ENCODE measurements at places on chromosomes 7 and 10. TPM values are rescaled to one million over a fixed set of nuclear protein-coding genes. Genes with fewer than 3 reads are reported as not detected.

Gene NKX2-3
- total RNA-seq, result not detected

Gene TPK1
- total RNA-seq, result 13.3 TPM

Gene GBX1
- total RNA-seq, result not detected

Gene THNSL1
- total RNA-seq, result 0.54 TPM

Gene CALU
- 204 TPM for total RNA-seq

Gene GPC2
- total RNA-seq, result 5.0 TPM

Gene TMEM229A
- not detected for total RNA-seq

Gene LEP
- total RNA-seq, result not detected

GRCh38 chr10:60611291-60611747, 167.0 kb upstream of the CDK1 start:
- DNase-seq, result no peak
- H3K4me3 ChIP-seq, result no peak overlapping the region
- H3K27ac ChIP-seq, result no peak overlapping the region
- H3K4me1 ChIP-seq, result no peaks in the 10 kb centered on the region
- H3K27me3 ChIP-seq, result no peaks in the 10 kb centered on the region
- H3K36me3 ChIP-seq, result no peaks in the 10 kb centered on the region

DNA sequence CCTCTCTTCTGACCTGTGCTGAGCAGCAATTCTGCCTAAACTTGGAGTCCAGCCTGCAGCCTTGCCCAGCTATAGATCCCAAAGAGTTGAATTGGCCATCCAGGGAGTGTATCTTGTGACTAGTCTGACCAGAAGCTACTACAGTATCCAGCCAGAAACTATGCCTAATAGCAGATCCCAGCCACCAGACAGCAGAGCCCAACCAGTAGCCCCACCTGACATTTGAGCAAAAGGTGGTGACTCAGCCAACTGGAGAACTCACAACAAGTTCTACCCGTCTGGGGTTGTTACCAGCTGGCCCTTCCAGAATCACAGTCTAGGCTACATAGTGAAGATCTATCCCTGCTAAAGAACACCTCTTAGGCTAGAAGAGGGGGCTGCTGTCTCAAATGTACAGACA, 315.0 kb downstream of the CRPPA start:
- no peak overlapping the region for H3K27ac ChIP-seq
- H3K4me1 ChIP-seq, result no peaks in the 10 kb centered on the region
- H3K4me3 ChIP-seq, result no peak overlapping the region
- no peaks in the 10 kb centered on the region for H3K36me3 ChIP-seq
- no peaks in the 10 kb centered on the region for H3K27me3 ChIP-seq

- H3K4me1 ChIP-seq, result peaks cover 21% of the 10 kb centered on the region
- H3K36me3 ChIP-seq, result no peaks in the 10 kb centered on the region
- H3K27ac ChIP-seq, result no peak overlapping the region
- no peak overlapping the region for H3K4me3 ChIP-seq
- no peak for DNase-seq
Observed at GRCh38 chr7:87517136-87517815, 41.8 kb upstream of the ABCB4 start.

GRCh38 chr10:125448596-125448995, 234.4 kb downstream of the TEX36 start:
- no peak overlapping the region for H3K27ac ChIP-seq
- no peaks in the 10 kb centered on the region for H3K4me1 ChIP-seq
- H3K4me3 ChIP-seq, result no peak overlapping the region
- H3K27me3 ChIP-seq, result no peaks in the 10 kb centered on the region
- no peaks in the 10 kb centered on the region for H3K36me3 ChIP-seq

DNA sequence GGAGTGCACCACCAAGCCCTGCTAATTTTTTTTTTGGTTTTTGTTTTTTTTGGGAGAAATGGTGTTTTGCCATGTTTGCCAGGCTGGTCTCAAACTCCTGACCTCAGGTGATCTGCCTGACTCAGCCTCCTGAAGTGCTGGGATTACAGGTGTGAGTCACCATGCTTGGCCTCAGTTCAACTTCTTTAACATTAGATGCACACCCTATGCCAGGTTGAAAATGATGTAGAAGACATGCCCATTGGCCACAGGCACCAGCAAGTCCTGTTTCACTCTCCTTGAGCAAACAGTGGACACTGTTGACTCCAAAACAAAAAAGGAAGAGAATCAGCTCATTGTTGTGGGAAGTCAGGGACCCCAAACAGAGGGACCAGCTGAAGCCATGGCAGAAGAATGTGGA, 1205.3 kb downstream of the REEP3 start:
- H3K4me1 ChIP-seq, result no peaks in the 10 kb centered on the region
- H3K27me3 ChIP-seq, result no peaks in the 10 kb centered on the region
- H3K27ac ChIP-seq, result no peak overlapping the region
- H3K4me3 ChIP-seq, result no peak overlapping the region
- H3K36me3 ChIP-seq, result no peaks in the 10 kb centered on the region
- no peak for DNase-seq

GRCh38 chr7:38682606-38683005, 51.4 kb upstream of the AMPH start:
- H3K36me3 ChIP-seq, result no peaks in the 10 kb centered on the region
- no peaks in the 10 kb centered on the region for H3K27me3 ChIP-seq
- H3K4me1 ChIP-seq, result no peaks in the 10 kb centered on the region
- DNase-seq, result no peak

DNA sequence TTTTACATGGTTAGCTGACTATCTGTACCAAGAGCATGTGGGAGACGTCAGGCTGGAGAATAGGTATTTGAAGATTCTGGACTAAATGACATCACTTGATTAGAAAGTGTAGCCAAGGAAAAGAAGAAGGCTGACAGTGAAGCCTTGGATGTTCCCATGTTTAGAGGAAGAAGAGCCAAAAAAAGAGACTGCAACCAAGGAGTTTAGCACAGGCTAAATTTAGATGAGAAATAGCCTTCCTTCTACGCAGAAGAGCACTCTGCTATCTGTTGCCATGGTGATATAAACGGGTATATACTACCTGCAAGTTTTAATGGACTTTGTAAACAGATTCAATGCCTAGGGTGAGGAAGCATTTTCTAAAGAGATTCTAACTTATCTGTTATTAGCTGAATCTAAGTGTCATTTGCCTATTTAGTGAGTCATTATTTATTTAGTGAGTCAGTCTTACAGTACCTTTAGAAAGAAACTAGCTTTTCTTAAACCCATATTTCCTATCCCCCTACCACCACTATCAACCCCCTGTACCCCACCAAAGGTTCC, 69.8 kb downstream of the CDK6 start:
- H3K4me3 ChIP-seq, result no peak overlapping the region
- no peaks in the 10 kb centered on the region for H3K36me3 ChIP-seq
- H3K27ac ChIP-seq, result peak overlapping the region; percentile 15
- no peaks in the 10 kb centered on the region for H3K27me3 ChIP-seq

GRCh38 chr7:30087371-30087770, 47.4 kb upstream of the MTURN start:
- DNase-seq, result no peak
- no peak overlapping the region for H3K4me3 ChIP-seq
- H3K36me3 ChIP-seq, result no peaks in the 10 kb centered on the region
- H3K27me3 ChIP-seq, result no peaks in the 10 kb centered on the region
- H3K27ac ChIP-seq, result no peak overlapping the region

- peak overlapping the region; percentile 71 for H3K4me3 ChIP-seq
- H3K27me3 ChIP-seq, result no peaks in the 10 kb centered on the region
- H3K36me3 ChIP-seq, result no peaks in the 10 kb centered on the region
Observed at GRCh38 chr7:74606909-74607510, 50.5 kb upstream of the GTF2I start.

- no peaks in the 10 kb centered on the region for H3K27me3 ChIP-seq
- no peaks in the 10 kb centered on the region for H3K4me1 ChIP-seq
- H3K36me3 ChIP-seq, result no peaks in the 10 kb centered on the region
- H3K4me3 ChIP-seq, result no peak overlapping the region
Observed at GRCh38 chr7:108322925-108323832, 133.1 kb downstream of the NRCAM start.

DNA sequence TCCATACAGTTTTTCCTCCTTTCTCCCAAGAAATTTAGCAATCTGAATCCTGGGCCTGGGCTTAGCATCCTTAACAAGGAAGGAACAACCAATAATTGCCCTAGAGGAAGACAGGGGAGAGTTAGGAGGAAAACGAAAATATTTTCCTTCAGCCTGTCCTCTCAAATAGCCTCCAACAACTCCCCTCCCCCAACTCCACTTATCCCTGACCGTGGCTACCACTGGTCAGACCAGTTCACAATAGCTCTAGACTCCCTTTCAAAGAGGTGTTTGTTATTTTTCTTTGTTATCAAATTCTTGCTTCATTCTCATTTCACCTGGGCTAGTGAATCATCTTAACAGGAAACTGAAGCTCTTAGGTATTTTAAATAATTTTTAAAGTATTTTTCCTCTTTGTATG, 114.1 kb downstream of the CPED1 start:
- H3K27ac ChIP-seq, result no peak overlapping the region
- no peak overlapping the region for H3K4me3 ChIP-seq
- no peaks in the 10 kb centered on the region for H3K4me1 ChIP-seq
- H3K27me3 ChIP-seq, result no peaks in the 10 kb centered on the region
- DNase-seq, result no peak

DNA sequence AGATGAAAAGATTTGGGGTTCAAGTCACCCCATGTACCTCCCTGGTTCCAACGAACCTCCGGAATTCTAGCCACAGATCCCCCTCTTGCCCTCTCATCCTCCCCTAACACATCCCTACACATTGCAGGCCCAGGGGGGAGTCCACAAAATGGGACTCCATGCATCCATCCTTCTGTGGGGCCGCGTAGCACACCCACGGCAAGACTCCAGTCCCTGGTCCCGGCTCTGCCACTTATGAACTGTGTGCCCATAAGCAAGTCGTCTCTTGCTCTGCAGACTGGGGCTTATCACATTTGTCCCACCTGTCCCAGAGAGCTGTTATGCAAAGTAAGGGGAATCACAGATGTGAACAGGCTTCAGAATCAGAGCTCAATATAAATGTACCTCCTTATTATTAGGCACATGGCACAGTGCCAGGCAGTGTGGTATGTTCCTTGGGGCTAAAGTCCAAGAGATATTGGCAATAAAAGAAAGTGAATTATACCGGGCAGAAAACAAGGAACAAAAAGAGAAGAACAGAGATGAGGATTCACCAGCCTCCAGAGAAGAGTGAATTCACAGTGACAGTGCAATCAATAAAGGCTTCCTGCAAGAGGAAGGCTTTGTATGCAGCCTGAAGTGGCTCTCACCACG, 73.9 kb downstream of the KCNMA1 start:
- no peaks in the 10 kb centered on the region for H3K36me3 ChIP-seq
- no peaks in the 10 kb centered on the region for H3K27me3 ChIP-seq
- peaks cover 89% of the 10 kb centered on the region for H3K4me1 ChIP-seq
- no peak overlapping the region for H3K4me3 ChIP-seq
- H3K27ac ChIP-seq, result peak overlapping the region; percentile 70

DNA sequence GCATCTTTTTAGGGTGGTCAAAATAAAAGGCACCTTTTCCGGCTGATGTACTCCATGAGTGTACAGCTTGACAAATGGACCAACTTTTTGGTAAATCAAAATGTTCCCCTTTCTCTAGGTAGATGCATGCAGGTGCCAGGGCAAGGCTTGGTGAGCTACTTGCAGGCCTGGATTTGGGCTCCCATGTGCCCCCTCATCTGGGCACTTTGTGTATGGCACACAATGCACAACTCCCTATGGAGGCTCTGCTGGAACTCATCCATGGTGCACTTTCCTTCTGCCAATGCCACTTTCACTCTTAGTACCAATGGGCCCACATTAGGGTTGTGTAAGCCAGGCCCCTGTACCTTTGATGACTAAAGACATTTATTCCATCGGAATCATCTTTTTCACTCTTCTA, 300.8 kb downstream of the SDHAF3 start:
- no peak overlapping the region for H3K27ac ChIP-seq
- H3K4me1 ChIP-seq, result no peaks in the 10 kb centered on the region
- H3K36me3 ChIP-seq, result no peaks in the 10 kb centered on the region
- H3K27me3 ChIP-seq, result no peaks in the 10 kb centered on the region
- DNase-seq, result no peak

- H3K27me3 ChIP-seq, result no peaks in the 10 kb centered on the region
- H3K36me3 ChIP-seq, result no peaks in the 10 kb centered on the region
- H3K4me3 ChIP-seq, result no peak overlapping the region
- H3K4me1 ChIP-seq, result no peaks in the 10 kb centered on the region
- H3K27ac ChIP-seq, result no peak overlapping the region
Observed at GRCh38 chr7:82335927-82336326, 107.7 kb downstream of the CACNA2D1 start.

DNA sequence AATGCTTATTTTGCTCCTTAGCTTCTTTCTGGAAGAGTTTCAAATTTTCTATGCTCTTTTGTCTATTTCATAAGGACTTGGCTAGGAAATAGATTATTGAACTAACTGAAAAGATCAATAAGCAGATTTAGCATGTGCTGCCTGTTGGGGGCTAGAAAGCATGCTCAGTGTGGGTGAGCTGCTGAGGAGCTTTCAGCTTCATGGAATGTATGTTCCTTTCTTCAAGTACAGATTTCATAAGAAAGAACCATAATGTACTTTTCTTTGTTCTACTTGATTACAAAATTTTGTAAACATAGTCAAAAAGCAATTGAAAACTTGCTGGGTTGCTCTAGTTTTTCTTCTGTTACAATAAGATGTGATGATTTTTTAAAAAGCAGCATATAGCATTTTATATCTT, 73.8 kb downstream of the TAF3 start:
- H3K36me3 ChIP-seq, result peaks cover 4% of the 10 kb centered on the region
- H3K27ac ChIP-seq, result no peak overlapping the region
- H3K4me3 ChIP-seq, result no peak overlapping the region
- peaks cover 10% of the 10 kb centered on the region for H3K4me1 ChIP-seq
- DNase-seq, result no peak

GRCh38 chr7:21450941-21451340, 23.1 kb downstream of the SP4 start:
- H3K36me3 ChIP-seq, result no peaks in the 10 kb centered on the region
- no peak for DNase-seq
- no peaks in the 10 kb centered on the region for H3K27me3 ChIP-seq
- no peak overlapping the region for H3K4me3 ChIP-seq
- no peaks in the 10 kb centered on the region for H3K4me1 ChIP-seq

- no peaks in the 10 kb centered on the region for H3K4me1 ChIP-seq
- no peak overlapping the region for H3K27ac ChIP-seq
- H3K4me3 ChIP-seq, result no peak overlapping the region
- H3K27me3 ChIP-seq, result no peaks in the 10 kb centered on the region
Observed at GRCh38 chr7:99398891-99399445, 9.4 kb downstream of the PDAP1 start.

GRCh38 chr7:117711556-117711955, 161.7 kb downstream of the CTTNBP2 start:
- no peak overlapping the region for H3K27ac ChIP-seq
- H3K27me3 ChIP-seq, result no peaks in the 10 kb centered on the region
- H3K4me1 ChIP-seq, result no peaks in the 10 kb centered on the region
- no peaks in the 10 kb centered on the region for H3K36me3 ChIP-seq
- H3K4me3 ChIP-seq, result no peak overlapping the region
- DNase-seq, result no peak

GRCh38 chr7:132160611-132161532, 415.4 kb downstream of the PLXNA4 start:
- no peak overlapping the region for H3K4me3 ChIP-seq
- H3K27me3 ChIP-seq, result no peaks in the 10 kb centered on the region
- peaks cover 14% of the 10 kb centered on the region for H3K36me3 ChIP-seq
- H3K27ac ChIP-seq, result no peak overlapping the region

- no peak overlapping the region for H3K4me3 ChIP-seq
- no peak for DNase-seq
- H3K36me3 ChIP-seq, result no peaks in the 10 kb centered on the region
- no peaks in the 10 kb centered on the region for H3K27me3 ChIP-seq
Observed at GRCh38 chr7:113113912-113114311, 4.4 kb downstream of the SMIM30 start.

GRCh38 chr10:100960251-100960650, 9.1 kb upstream of the SEMA4G start:
- no peak overlapping the region for H3K27ac ChIP-seq
- H3K4me3 ChIP-seq, result no peak overlapping the region
- no peaks in the 10 kb centered on the region for H3K4me1 ChIP-seq
- no peak for DNase-seq
- H3K27me3 ChIP-seq, result no peaks in the 10 kb centered on the region
